ENCODE measurements at places on chromosomes 3 and 15. TPM values are rescaled to one million over a fixed set of nuclear protein-coding genes. Genes with fewer than 3 reads are reported as not detected.

Gene CAPN3
- 6.8 TPM for total RNA-seq

Gene ZNF662
- total RNA-seq = 5.5 TPM

Gene ALAS1
- total RNA-seq = 103 TPM

Gene B3GALNT1
- 0.94 TPM for total RNA-seq

Gene NOX5
- 0.05 TPM for total RNA-seq

Gene NDN
- 16.0 TPM for total RNA-seq

Gene SUSD5
- total RNA-seq = 0.17 TPM

Gene CLDN16
- not detected for total RNA-seq

DNA sequence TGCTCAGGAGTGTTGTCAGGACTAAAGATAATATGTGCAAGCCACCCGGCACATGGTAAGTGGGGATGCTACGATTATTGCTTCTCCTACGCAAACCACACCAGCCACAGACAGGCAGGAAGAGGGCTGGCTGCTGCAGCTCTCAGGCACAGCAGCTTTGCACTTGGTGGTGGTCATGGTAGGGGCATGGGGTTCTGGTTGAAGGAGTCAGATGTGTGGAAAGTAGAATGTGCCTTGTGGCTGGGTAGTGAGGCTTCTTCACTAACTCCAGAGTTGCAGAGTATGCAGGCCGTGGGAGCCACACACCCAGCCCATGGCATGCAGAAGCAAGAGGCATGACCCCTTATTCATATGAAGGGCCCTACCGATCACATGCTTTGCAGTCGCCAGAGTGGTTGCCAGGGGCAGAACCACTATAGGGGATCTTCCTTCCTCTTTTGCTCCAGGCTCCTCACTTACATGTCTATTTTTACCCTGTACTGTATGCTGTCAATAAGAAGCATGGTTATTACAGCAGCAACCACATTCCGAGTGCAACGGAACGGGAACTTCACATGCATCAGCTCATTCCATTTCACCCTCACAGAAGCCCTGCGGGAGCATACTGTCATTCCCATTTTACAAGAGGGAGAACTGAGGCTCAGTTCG, 59.2 kb upstream of the HERC1 start:
- DNase-seq = peak; percentile 38

- DNase-seq = no peak
Measured at GRCh38 chr15:97023488-97023844, 693.0 kb downstream of the NR2F2 start.

DNA sequence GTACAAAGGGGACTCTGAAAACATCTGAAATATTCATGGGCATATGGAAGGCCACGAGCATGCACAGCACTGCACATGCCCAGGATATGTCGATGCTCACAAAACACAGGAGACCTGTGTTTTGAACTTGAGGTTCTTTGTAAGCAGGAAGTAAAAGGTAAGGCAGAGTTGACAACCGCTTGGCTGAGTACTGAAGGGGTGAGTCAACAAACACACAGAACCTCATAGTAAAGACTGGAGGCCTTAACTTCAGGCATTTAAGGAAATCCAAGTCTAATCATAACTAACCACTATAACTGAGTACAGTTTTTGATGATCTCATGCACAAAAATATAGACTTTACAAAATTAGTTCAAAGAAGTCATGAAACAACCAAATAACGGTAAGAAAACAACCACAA, 80.6 kb downstream of the MYO9A start:
- no peak for DNase-seq

- peak; percentile 56 for DNase-seq
Measured at GRCh38 chr15:68154923-68155559, 50.1 kb downstream of the CALML4 start.

DNA sequence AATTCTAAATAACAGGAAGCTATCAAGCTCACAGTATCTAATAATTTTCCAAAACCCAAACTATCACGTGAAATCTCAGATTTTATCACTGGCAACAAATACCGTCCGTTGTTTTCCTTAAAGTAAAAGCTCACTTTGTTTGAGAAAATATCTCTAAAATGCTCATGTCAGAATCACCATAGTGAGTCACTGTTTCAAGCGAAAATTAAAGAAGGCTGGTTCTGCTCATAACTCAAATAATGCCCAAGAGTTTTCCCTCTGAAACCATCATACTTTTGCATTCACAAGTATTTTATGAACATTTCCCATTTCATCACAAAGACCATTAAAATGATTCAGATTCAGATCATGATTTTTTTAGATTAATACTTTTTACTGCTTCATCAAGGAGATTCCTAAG, 50.6 kb downstream of the TBL1XR1 start:
- DNase-seq = no peak

- DNase-seq = no peak
Measured at GRCh38 chr3:79767194-79767904, 449 bp downstream of the ROBO1 start.

DNA sequence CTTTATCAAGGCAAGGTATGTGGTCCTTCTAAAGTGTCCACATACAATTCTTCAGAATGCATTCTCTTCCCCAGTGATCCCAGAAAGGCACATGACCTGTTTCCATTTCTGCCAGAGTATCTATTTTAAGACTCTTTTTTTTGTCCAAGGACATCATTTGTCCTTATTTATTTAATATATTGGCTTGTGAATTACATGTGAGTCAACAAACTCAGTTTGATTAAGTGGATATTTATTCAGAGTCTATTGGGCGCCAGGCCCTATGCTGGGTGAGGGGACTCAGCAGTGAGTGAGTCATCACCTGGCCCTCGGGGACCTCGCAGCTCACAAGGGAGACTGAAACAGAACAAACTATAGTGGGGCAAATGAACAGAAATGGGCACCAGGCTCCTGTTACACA, 136.8 kb downstream of the SNRK start:
- DNase-seq = no peak

- no peak for DNase-seq
Measured at GRCh38 chr3:146680617-146681016, 75.5 kb upstream of the PLSCR5 start.

DNA sequence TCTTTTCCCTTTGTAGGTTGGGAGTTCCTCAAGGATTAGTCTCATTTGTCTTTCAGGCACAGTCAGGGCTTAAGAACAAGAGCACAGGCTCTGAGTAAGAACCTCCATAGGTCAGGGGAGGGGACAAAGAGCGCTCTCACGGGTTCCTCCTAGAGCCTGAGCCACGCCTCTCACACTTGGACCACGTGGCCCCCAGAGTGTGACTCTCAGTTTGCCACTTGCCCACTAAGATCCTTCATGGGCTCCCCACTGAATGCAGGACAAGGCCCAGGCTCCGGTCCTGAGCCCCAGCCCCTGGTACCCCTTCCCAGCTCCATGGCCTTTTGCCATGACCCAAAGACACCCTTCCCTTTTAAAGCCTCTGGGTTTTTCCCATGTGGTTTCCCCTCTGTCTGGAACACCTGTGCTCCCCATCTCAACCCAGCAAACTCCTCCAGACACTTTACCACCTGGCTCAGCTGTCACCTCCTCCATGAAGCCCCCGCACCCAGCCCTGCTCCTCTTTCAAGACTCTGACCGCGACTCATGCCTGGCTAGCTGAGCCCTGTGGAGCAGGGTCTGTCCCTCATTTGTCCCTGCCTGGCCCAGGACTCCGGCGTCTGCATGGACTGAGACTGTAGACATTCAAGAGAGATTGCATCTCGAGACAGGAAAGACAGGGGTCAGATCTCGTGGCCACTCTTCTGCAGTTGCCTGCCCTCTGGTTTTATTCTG, 32.7 kb downstream of the IQSEC1 start:
- DNase-seq = no peak

DNA sequence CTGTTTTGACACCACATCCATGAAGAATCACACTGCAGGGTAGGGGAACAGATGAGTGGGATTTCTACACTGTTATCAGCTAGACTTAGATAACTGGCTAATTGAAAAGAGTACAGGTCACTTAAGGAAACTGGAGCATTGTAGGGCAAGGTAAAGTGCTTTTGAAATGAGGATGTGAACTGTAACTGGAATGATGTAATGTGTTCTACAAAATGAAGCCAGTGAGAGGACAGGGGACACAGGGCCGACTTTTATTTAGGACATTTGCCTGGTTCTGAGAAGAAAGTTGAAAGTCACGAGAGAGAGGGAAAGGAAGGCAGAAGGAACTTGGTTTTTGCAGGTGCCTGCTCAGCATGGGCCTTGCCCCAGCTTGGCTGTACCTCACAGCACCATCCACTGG, 50.5 kb downstream of the IGF1R start:
- DNase-seq = no peak

DNA sequence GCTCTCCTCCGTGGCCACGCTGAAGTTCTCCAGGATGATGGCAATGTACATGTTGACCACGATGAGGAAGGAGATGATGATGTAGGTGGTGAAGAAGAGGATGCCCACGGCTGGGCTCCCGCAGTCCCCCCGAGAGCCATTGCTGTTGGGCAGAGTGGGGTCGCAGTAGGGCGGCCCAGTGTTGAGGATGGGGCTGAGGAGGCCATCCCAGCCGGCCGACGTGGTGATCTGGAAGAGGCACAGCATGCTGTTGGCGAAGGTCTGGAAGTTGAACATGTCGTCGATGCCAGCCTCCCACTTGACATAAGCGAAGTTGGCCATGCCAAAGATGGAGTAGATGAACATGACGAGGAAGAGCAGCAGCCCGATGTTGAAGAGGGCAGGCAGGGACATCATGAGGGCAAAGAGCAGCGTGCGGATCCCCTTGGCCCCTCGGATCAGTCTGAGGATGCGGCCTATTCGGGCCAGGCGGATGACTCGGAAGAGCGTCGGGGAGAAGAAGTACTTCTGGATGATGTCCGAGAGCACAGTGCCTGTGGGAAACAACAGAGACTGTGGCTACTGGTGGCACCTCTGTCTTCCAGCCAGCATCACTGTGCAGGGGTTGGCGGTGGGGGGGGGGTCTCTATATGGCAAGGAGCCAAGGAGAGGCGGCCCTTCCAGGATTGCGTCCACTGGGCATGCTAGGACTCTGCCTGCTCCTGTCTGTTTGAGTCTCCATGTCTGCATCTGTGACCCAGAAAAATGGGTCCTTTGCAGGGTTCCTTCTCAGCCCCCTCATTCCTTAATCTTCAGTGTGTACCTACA, 55.1 kb downstream of the EXOG start:
- DNase-seq = peak; percentile 9

DNA sequence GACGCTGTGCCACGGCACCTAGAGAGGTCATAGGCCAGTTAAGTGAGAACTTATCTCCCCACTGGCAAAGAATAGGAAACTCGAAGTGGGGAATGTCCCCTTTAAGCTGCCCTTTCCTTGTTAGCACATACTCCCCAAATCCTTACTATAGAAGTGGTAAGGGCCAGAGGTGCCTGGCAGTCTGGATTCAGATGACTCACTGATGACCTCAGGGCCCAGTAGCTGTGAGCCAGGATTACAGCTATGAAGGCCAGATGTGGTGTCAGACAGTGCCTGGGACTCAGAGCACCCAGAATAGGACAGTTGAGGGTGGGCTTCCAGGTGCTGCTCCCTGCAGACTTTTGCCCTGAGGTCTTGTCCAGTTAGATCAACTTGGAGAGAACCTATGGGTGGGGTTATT, 37.7 kb downstream of the PDIA5 start:
- DNase-seq = no peak

DNA sequence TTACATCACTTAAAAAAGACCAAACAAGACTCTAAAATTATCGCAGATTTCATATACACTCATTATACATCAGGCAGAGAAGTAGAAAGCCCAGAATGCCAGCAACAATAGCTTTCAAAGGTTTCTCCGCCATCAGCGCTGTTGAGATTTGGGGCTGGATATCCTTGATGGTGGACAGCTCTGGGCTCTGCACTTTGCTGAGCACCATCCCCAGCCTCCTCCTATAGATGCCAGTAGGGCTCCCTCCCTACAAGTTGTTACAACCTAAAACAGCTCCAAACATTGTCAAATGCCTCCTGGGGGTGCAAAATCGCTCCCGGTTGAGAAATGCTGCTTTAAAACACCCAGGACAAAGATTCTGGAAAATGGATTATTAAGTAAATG, 73.5 kb downstream of the ATP10A start:
- no peak for DNase-seq

DNA sequence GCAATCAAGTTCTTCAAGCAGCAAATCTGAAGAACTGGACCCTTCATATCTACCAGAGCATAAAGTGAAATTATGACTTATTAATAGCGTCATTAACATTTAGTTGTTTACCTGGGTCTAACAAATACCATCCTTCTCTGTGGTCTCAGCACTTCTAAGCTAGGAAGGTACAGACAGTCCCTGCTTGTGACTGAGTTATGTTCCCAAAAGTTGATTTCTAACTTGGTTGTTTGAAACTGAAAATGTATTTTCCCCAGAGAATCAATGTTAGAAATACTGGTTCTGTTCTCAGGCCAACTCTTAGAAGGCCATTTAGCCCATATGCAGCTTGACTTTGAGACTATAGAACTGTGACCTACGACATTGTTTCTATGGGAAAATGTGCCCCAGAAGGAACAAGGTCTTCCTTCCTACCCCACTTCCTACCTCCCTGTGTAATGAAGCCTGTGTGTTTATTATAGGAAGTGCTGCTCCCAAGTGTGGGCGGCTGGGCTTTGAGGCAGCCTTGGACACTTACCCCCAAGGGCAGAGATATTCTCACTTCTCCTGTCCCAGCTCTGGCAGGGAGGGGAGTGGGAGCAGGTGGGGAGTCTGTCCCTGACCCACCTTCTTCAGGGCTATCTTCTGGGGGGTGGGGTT, 12.2 kb upstream of the MAPK6 start:
- DNase-seq = no peak

GRCh38 chr3:133941415-133941821, 45.7 kb upstream of the RAB6B start:
- no peak for DNase-seq

- no peak for DNase-seq
Measured at GRCh38 chr3:151431940-151432339, 28.9 kb downstream of the IGSF10 start.

DNA sequence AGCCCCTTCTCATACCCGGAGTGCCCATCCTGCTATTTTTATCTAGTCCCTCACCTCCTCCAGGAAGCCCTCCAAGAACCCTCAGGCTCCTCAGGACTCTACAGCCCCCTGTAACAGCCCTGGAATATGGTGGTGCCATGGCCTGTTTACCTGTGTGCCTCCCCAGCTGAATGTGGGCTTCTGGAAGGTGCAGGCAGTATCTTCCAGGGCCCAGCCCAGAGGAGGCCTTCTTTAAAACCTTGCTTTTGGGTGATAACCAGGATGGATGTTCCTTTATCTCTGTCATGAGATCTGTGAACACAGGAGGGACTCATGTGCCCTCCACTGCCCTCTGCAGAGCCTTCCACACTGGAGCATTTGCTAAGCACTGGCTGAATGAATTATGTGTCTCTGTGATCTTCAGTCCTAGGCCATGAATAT, 36.7 kb upstream of the MRPS22 start:
- no peak for DNase-seq

GRCh38 chr15:85849946-85850345, 55.2 kb upstream of the KLHL25 start:
- no peak for DNase-seq

- no peak for DNase-seq
Measured at GRCh38 chr3:110414855-110415254, 656.8 kb upstream of the NECTIN3 start.
